Stimulated activated CD4-positive, alpha-beta T cell treated with anti-CD3 and anti-CD28 coated beads, Interleukin-4, amount 100 ng/mL, for 1 hour (primary cell): ENCODE measurements at places on chromosomes 5 and 9.

DNA sequence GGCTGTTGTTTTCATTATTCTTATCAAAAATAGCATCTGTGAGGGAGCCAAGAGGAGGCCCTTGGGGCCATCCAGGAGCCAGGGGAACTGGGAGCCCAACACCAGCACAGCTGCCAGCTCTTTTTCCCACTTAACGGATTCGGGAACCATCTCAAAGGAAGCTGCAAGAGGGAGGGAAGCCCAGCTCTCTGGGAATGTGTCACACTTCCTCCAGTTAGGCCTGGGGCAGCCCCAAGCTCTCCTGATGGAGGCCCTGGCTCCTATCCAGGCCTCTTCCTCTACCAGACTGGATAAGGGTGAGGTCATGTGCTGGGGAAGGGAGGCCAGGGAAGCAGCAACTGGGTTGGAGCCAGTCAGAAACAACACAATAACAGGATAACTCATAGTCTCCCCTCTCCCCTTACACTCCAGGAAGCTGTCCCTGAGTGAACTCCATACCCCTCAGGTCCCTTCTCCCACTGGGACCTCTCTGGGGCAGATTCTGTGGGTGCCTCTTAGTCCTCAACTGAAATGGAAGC lies 12.7 kb downstream of the CSF2 start:
- no peak for DNase-seq

DNA sequence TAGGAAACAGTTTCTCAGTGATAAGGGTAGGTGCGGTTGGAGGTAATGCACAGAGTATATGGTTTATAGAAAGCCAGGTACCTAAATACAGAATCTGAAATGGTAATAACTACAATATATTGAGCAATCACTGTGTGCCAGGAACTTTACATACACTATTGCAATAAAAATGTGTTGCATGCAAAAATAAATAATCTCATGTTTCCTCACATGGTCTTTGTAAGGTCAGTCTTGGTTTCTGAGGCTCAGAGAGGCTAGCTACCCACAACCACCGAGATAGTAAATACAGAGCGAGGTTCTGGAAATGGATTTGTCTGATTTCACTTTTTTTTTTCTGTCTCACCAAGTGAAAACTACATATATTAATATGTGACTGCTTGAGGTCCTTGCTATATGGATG lies 128.9 kb downstream of the CAMK4 start:
- no peak for DNase-seq

- DNase-seq = no peak
Measured at GRCh38 chr9:20650750-20651299, 28.5 kb upstream of the MLLT3 start.

DNA sequence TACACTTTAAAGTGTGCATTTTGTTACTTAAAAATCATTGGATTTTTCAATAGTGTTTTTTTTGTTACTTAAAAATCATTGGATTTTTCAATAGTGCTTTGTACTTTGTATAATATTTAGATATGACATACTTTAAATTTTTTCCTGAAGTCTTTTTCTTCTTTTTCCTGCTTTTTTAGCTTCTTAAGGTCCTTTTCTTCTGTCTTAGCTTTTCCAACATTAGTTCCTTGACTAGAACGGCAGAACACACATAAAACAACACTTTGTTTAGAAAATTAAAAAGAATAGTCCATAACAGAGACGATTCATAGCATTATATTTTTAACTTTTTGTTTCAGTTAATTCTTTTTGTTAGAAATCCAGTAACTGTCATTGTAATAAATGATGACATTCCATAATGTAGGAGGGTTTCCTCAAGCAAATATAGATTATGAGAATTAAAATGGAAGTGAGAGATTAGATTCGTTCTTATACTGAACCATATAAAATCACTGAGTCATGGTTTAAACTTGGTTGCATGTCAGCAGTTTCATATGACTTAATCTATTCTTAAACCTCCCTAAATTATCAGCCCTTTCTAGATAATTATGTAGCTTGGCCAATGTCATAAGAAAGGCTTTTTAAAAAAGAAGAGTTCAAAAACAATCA lies 45.3 kb upstream of the RICTOR start:
- no peak for DNase-seq

DNA sequence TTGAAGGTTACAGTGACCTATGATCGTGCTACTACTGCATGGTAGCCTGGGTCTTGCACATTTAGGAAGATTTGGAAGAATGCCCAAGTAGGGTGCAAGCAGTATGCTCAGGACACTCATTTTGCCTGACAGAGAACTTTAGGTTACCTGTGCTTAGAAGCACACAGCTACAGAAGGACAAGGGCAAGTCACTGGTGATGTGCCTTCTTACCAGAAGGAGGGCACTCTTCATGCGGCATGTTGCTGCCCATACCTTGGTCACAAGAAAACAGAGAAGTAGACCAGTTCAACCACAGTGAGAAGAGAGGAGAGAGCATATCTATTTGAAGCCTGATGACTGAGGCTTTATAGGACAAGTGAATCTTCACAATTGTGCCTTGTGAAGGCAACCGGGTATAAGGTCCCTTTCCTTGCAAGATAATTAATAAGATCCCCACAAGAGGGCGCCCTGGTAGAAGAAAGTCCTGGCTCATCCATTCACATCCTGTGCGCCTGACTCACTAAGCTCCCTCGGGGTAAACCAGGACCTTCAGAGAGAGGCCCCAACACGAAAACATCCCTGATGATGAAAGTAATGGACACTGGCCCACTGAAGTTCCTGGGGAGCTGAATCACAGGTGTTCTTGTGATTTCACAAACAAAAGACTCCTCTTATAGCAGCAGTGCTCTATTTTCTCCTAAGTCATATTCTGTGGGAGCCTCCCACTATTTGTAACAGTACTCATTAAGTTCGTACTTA lies 38.1 kb upstream of the STARD4 start:
- peak; percentile 59 for DNase-seq

DNA sequence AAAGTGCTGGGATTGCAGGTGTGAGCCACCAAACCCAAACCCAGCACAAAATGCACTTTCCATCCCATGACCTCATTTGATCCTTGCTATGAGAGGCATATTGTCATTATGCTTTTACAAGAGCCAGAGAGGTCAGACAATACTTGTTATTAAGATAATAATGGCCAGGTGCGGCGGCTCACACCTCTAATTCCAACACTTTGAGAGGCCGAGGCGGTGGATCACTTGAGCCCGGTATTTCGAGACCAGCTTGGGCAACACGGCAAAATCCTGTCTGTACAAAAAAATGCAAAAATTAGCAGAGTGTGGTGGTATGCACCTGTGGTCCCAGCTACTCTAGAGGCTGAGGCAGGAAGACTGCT lies 55.9 kb upstream of the IL17B start:
- DNase-seq = no peak

DNA sequence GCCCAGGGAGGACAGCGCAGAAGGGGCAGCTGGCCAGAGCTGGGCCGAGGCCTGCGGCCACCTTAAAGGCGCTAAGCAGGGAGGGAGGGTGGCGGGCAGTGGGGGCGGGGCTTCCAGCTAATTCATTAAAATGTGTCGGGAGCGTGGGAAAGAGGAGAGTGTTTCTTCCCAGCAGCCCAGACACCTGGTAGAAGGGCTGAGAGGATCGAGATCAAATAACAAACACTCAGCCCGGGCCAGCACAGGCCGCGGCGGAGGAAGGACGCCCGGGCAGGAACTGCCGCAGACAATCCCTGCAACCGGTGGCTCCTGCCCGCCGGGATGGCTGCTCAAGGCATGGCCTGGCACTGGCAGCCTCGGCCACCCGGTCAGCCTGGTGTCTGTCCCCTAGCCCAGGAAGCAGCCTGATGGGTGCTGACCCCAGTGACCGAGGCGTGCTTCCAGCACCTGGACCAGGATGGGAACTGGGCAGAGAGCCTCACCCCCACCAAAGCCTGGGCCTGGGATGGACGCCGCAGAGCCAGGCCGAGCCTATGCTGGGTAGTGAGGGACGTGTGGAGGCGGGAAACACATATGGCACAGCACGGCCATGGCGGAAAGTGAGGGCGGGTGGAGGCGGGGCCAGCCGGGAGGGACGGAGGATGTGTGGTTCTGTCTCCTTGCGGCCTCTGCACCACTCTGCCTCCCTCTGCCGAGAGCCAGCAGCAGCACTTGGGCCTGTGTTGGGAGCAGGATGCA lies 3.2 kb upstream of the NRARP start:
- peak; percentile 64 for DNase-seq
